ENCODE measurements at places on chromosomes 4 and X. TPM values are rescaled to one million over a fixed set of nuclear protein-coding genes. Genes with fewer than 3 reads are reported as not detected.

DNA sequence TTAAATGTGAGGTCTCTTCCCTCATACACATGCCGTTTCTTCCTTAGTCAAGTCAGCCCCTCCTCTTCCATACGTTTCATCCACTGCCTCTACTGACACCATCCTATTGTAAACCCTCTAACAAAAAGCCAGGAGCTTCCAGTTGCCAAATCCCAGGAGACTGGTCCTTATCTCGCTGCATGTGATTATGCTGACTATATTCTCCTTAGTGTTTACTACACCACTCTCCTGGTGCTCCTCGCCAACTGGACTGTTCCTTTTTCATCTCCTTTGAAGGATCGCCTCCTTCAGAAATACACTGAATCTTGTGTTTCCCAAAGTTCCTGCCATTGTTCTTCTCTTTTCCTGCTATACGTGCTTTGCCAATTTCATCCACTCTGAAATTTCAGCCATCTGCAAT lies 27.7 kb downstream of the MAML3 start:
- DNase-seq: no peak

- DNase-seq: no peak
Observed at GRCh38 chr4:53905276-53905940, 159.0 kb downstream of the CHIC2 start.

The SSX4 gene
- not detected for total RNA-seq

The SULT1B1 gene
- total RNA-seq: 7.9 TPM

The SH3BP2 gene
- total RNA-seq: 41.2 TPM

DNA sequence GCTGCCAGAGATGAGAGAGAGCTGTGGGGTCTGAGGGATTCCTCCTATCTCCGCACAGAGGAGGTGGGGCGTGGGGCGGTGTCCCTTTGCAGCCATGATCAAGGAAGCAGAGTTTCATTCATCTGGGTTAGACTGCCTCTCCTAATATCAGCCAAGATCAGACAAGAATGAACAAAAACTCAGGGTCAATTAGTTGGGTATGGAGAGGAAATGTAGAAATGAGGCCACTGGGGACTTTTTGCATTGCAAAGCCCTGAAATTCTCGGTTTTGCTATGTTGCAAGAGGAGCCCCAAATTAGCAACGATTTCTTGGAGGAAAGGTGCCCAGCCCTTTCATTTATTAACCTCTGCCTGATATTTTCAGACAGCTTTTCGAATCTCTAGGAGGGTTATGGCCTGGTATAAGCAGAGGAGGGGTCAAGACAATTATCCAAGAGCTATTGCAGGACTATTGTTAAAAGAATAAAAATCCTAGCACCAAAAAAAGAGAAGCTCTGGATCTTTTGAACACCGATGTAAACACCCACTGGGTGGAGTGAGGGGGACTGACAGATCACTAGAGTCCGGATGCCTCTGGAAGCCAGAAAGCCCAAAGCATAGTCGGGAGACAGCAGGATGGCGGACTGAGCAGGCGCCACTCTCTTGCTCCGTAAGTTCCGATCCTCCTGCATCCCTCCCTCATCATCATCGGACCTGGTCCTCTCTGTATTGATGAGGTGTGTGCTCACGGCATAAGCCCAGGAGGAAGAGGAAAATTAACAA lies 34.4 kb upstream of the ACSL1 start:
- DNase-seq: no peak

GRCh38 chr4:89708903-89709421 lies 128.0 kb downstream of the SNCA start:
- peak; percentile 40 for DNase-seq

The PNMA6F gene
- not detected for total RNA-seq

DNA sequence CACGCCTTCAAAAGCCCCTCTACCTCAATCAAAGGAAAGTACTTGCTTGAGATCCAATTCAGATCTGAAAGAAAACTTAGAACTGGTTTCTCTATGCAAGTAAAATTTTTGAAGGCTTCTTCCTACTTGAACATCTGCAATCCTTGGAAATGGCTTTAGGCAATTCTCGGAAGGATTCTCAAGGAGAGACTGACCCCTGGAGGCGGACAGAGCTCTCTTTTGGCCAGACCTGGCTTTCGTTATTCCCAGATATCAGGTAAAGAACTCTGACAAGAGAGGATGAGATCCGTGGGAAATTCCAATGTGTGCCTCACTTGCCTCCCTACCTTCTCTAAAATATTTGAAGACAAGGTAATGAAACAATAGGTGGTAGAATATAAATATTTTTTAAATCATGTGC lies 670.3 kb upstream of the FAM241A start:
- no peak for DNase-seq

DNA sequence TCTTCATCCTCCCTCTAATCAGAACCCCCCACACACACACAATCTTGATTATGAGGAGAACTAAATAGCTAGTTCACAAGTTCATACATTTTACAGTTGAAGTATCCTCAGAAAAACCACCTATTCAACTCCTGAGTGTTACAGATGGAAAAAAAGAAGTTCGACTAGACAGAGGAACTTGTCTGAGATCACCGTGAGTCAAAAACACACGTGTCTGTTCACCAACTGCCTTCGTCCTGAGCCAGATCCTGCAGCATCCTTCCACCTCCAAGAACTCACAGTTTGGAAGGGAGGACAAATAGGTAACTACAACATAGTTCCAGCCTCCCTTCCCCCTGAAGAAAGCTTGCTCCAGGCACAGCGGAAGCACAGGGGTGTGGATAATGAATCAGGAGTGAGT lies 19.0 kb upstream of the IRAK1 start:
- DNase-seq: no peak

- no peak for DNase-seq
Observed at GRCh38 chr4:40380647-40381046, 45.5 kb downstream of the CHRNA9 start.

The ODAPH gene
- 3.1 TPM for total RNA-seq

DNA sequence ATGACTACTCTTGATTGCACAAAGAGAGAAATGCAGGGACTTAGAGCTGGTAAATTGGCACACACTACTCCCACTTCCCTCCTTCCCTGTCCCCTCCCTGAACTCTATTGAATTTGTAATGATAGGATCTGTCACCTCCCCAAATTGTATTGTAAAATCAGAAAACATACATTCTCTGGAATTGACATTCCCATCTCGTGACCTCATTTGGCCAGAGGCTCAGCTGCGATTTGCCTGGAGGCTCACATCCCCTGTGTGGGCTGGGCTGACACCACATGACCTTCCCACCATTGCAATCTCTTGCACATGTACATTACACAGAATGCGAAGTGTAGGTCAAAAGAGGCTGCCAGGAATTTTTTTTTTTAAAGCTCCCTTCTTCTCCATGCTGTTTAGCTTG lies 172.1 kb downstream of the MID1IP1 start:
- peak; percentile 42 for DNase-seq

The LRRC66 gene
- total RNA-seq: 2.2 TPM

DNA sequence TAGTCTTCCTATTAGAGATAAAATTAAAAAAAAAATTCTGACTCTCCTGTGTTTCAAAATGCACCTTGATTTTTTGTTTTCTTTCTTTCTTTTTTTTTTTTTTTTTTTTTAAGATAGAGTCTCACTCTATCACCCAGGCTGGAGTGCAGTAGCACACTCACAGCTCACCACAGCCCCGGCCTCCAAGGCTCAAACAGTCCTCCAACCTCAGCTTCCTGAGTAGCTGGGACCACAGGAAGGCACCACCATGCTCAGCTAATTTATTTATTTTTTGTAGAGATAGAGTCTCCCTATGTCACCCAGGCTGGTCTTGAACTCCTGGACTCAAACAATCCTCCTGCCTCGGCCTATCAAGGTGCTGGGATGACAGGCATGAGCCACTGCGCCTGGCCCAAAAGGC lies 41.1 kb upstream of the TMEM184C start:
- DNase-seq: no peak

GRCh38 chr4:111453216-111453615 lies 692.0 kb upstream of the FAM241A start:
- peak; percentile 54 for DNase-seq

DNA sequence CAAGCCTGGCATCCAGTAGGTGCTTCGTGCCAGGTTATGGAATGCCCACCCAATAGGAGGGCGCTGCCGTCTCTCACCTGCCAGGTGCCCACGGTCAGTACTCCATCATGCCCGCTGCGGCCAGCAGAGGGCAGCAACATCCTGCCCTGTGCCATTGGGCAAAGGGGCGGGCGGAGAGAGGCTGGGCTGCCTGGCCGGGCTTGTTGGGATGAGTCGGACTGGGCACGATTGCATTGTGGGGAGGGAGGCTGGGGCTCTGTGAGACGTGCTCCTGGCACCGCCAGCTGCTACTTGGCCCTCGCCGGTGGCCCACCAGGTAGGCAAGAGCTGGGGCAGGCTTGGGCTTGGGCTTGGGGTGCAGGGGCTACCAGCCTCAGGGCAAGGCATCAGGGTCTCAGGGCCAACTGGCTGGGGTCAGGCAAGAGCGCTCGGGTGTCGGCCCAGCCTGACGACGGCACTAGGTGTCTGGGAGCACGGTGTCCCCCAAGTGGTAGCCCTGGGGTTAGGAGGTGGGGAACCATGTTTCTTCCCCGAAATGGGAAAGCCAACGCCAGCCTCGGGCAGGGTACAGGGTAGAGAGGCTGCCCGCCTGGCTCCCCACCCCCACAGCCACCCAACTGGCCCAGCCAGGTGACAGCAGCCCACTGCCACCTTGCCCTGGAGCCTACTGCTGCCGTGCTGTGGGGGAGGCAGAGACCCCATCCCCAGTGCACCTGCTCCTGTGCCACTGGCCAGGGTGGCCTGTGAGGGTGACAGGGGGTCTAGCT lies at the start of gene PLXNB3:
PLXNB3 (plus strand) TSS at position 261 of the 767 bp plus-strand sequence. CDS start 1,287 bp downstream, outside the sequence.
- peak; percentile 61 for DNase-seq

DNA sequence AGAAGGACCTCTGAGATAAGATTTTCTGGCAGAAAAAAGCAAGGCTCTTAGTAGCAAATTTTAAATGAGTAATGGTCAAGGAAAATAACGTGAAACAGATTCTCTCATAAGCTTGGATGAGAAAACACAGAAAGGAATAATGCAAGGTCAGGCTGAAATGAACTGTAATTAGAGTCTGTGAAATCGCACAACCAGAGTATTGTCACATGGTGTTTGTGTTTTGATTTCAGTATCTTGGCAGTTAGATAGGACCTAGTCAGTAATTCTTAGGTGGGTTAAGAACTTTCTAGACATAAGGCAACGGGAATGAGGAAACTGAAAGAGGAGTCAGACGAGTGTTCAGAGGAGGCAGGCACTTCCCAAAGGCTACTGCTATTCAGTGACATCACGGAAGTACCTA lies 34.6 kb downstream of the LIMCH1 start:
- DNase-seq: peak; percentile 39

GRCh38 chrX:8323356-8323755 lies 141.3 kb upstream of the VCX3B start:
- DNase-seq: no peak

- no peak for DNase-seq
Observed at GRCh38 chr4:123554801-123555232, 158.2 kb downstream of the SPRY1 start.

The LINC00632 gene
- total RNA-seq: 36.6 TPM

GRCh38 chr4:90943311-90943710 lies 816.1 kb downstream of the CCSER1 start:
- DNase-seq: no peak

The SLC26A1 gene
- not detected for total RNA-seq

GRCh38 chr4:100525686-100526085 lies 7.9 kb upstream of the EMCN start:
- no peak for DNase-seq

DNA sequence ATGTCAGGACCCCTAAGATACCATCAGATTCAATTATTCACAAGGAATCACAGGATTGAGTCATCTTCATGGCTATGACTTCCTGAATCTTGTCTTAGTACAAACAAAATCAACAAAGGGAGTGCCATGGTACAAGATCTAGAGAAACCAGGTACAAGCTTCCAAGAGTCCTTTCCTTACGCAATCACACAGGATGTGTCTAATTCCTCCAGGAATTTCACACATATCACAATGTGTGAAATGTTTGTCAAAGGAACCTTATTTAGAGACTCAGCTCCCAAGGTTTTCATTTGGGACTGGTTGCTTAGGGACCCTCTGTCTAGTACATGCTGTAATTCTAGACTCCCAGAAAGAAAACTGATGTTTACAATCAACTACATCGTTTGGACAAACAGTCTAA lies 83.0 kb downstream of the MAB21L2 start:
- DNase-seq: no peak

GRCh38 chr4:152339576-152339975 lies 196.3 kb downstream of the FBXW7 start:
- DNase-seq: no peak

DNA sequence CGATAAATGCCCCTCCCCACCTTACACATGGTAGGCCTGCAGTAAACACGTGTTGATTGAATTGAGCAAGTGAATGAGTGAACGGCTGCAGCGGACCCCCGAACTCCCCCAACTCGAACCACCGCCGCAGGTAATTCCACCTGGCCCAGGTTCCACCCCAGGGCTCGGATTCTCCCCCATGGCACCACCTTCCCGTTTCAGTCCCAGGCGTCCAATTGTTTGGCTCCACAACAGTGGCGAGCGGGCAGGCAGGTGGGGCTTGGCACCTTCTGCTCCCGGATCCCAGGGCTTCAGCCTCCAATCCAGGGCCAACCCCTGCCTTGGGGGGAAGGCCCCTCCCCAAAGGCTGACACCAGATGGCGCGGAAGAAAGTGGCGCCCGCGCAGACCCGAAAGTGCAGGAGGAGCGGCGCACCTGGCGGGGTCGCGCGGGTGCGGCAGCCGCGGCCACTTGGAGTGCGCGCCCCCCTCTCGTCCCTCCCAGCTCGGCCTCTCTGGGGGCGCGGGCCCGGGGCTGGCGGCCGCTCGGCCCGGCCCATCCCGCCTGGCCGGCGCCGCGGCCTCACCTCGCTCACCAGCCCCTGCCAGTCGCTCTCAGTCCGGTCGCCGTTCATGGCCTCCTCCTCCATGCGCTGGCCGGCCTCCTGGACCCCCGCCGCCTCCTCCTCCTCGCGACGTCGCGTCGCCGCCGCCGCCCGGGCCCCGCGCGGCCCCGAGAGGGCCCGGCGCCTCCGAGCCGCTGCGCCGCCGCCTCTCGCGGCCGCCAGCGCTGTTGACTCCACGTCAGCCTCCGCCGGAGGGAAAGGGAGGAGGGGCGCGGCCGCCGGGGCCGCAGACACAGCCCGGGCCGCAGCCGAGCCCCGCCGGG lies at the start of gene CCDC149:
CCDC149 (minus strand) TSS at position 791 of the 867 bp plus-strand sequence; CDS start at position 613, 178 bp downstream.
- peak; percentile 63 for DNase-seq

GRCh38 chrX:148290931-148291330 lies 209.5 kb upstream of the AFF2 start:
- DNase-seq: no peak

Measured in umbilical cord (tissue), 2 donors.